Inflammatory macrophage treated with lipopolysaccharide for 1 hour (primary cell): ENCODE measurements at places on chromosomes 12 and 14.

DNA sequence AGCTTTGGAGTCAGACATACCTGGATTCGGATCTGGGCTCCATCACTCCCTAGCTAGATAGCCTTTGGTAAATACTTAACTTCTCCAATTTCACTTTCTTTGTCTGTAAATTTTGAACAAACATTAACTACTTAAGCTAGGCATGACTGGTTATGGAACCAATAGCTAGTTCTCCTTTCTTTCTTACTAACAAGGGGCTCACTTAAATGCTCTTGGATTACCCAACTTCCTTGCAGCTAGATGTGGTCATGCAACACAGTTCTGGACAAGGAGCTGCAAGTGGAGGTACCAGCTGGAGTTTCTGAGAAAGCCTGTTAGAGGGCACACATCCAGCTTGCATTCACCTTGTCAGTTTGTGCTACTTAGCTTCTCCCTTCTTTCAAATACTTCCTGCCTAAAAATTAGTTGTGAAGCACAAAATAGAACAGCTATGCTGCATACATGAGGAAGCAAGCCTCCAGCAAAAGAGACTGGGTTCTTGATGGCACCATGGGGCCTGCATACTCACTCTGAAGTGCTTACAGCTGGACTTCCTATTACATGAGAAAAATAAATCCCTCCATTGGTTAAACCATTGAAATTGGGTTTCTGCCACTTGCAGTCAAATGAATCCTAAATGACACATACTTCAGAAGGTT, 210.1 kb upstream of the EEA1 start:
- peak; percentile 67 for DNase-seq

DNA sequence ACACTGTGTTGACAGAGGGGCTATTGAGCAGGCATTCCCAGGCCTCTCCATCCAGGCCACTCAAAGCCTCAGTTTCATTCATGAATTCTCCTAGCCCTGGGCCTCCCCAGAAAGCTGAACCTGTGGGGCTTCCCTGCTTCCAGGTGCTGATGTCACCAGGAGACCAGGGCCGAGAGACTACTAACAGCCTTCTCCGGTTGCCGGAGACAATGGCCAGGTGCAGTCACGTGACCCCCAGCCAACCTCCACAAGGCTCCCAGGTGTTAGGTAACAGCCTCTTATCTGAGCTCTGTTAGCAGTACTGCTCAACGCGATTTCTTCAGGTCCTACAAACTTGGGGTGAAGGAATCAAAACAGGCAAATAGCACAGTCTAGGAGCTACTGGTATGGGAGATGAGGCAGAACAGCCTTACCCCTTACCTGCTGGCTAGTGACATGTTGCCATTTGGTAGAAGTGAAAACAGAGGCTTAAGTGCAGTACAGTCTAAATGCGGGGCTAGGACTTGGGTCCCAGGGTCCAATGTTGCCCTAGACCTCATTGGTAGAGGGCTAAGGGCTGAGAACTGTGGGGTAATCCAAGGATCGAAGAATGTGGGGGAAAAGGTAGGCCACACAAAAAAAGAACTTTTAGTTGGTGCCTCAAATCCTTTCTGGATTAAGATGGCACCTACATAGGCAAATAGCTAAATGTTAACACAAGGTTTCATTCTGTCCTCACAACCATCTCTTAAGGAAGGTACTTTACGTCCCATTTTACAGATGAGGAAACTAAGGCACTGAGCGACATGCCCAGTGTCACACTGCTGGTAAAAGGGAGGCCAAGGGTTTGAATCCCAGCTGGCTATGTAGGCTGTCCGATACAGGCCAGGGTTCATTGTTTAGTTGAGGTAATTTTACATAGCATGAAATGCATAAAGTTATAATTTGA, 3.8 kb downstream of the CCDC88C start:
- DNase-seq, result no peak

DNA sequence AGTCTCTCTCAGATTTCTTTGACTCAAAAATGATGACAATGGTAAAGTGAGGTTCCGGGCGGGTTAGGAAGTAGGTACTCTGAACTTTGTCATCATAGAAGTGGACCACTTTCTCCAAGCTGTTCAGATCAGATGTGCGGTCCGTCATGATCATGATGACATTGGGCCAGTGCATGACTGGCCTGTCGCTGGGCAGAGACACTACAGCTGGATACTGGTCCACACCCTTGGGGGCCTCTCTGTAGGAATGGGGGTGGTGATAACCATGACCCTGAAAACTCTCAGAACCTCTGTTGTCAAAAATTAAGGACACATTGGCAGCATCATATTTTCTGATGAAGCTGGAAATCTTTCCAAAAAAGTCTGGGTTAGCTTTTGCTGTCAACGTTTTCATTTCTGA, 28.2 kb downstream of the KICS2 start:
- DNase-seq, result no peak

GRCh38 chr14:57833323-57833722, 32.6 kb downstream of the SLC35F4 start:
- no peak for DNase-seq

DNA sequence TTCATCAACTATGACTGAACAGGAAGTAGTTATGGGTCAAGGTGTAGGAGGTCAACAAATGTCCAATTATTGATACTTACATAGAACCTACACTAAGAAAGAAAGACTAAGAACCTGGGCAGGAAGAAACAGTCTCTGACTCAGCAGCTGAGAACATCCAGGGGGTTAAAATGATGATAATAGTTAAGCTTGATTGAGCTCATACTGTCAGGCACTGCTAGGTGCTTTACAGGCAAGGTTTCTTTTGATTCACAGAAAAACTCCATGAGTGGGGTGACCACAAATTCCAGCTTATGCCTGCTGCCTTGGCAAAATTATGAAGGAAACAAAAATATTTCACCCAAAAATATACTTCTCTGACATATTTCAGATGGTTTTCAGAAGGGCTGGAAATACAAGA, 75.0 kb downstream of the ACADS start:
- no peak for DNase-seq
